Gastrocnemius medialis (tissue), 4 donors: ENCODE measurements at places on chromosomes 5 and 9.

DNA sequence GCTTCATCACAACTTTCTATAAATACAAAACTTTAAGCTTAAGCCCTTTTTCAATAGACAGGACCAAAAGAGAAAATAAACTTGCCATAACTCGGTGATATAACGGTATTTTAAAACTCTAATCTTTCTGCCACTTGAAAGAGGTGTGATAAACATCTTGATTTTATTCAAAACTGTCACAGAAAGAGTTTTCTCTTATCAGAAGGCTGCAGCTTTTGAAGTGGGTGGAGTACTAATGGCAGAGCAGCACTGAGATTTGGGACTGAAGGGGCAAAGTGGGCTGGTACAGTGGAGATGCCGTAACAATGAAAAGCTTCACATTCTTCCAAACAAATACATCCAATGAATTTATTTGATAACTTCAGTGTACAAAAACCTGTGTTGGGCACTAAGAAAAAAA, 92.5 kb downstream of the FBXO38 start:
- DNase-seq, result no peak

- no peak for DNase-seq
These were observed 112.8 kb downstream of the C9orf152 start for GRCh38 chr9:110095161-110095595.

DNA sequence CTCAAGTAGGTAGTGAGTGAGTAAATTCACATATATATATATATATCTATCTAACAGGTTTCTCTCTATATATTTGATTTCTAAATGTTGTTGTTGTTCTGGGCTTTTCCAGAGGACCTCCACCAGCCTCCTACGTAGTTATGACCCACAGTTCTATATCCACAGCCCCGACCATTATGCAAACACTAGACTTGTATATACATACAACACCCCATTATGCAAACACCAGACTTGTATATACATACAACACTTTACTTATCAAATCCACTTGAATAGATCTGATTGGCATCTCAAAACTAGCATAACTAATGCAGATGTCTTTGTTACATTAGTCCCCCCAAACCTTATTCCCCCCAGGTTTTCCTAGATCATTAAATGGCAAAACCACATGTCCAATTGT, 108.7 kb downstream of the JAKMIP2 start:
- no peak for DNase-seq

DNA sequence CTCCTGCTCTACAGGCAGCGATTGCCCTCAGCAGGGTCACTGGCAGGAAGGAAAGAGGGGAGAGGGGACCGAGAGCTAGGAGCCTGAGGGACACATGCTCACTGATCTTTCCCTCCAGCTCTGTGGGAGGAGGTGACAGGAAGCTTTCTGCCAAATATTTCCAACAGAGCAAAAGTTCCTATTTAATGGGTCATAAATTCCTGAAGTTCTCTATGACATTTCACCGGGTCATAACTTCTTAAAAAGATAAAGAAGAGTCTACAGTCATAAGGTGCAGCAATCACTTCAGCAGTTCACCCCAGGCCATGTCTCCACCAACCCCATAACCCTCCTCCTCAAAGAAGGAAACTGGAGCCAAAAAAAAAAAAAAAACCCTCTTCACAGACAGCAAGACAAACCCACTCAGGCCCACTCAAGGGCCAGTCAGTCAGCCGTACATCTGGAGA, 481.1 kb downstream of the NR2F1-AS1 start:
- DNase-seq, result no peak

GRCh38 chr5:180816608-180817534, 14.3 kb upstream of the MGAT1 start:
- no peak for DNase-seq

DNA sequence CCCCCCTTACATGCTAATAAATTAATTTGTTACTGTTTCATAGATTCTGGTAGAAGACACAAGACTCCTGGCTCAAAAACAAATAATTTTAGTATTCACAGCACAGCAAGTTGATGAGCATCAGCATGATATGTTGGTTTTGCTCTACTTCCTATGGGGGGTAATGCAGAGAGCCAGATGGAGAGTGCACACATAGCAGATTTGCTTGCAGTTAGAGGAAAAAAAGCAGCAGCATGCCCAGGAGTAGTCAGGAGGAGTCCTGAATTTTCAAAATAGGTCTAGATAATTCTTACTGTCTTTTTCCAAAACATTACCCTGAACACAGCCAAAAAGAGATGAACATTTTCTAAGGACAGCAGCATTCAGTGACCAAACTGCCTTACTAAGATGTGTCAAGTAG, 261.3 kb downstream of the COX7C start:
- no peak for DNase-seq

GRCh38 chr5:170418736-170419135, 29.6 kb upstream of the KCNMB1 start:
- DNase-seq, result no peak
